ENCODE measurements at places on chromosomes 2 and 18.

- no peak for DNase-seq
These were observed 193.2 kb downstream of the LNPK start for GRCh38 chr2:175808858-175809257.

DNA sequence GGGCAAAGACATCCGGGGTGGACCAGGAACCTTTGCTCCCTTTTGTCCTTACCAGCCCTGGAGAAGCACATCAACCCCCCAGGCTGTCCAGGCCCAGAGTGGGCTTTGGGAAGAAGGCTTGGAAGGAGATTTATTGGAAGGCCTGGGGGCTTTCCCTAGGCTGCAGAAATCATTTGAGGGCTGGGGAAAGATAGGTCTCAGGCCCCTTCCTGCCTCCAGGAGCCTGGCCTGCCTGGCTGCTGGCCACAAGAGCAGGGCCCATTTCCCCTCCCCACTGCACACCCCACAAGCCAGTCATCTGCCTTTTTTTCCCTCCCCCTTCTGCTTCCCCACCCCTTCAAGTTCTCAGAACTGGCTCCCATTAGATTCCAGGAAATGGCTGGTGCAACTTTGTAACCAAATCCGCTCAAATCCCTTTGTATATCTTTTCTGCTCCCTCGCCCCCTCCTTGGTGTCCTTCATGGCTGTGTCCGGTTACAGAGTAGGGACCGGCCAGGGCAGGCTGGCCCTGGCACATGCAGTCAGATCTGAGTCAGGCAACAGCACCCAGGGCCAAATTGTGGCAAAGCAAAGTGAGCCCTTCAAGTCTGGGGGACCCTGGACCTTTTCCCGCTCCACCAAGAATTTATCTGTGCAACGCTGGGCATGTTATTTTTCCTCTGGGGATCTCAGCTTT is 20.8 kb upstream of the TNP1 start:
- DNase-seq: no peak

DNA sequence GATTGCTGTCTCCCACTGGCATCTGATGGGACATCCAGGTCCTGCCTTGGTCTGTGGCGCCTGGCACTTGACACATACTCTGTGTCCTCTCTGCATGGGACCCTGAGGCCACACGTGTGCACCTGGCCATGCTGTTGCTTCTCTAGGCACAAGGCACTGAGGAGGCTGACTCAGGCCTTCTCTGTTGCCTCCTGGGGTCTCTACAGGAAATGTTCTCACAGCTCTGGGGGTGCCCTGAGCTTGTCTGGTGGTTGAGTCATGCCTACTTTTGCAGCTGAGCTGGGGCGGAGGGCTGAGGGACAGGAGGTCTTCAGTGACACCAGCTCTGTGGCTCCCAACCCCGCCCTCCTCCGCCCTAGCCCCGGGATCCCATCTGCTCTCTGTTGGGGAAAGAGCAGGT is 207.0 kb upstream of the HS6ST1 start:
- DNase-seq: no peak

DNA sequence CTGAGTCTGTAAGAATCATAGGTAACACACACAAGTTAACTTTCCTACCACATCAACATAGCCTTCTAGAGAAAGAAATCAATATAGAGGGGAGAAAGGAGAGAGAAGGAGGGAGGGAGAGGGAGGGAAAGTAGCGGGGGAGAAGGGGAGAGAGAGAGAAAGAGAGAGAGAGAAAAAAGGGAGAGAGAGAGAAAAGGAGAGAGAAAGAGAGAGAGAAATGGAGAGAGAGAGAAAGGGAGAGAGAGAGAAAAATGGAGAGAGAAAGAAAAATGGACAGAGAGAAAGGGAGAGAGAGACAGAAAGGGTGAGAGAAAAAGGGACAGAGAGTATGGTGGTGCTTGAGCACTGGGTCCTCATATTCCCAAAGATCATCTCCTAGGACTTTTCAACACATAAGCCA is 591.7 kb downstream of the ZEB2 start:
- DNase-seq: no peak

DNA sequence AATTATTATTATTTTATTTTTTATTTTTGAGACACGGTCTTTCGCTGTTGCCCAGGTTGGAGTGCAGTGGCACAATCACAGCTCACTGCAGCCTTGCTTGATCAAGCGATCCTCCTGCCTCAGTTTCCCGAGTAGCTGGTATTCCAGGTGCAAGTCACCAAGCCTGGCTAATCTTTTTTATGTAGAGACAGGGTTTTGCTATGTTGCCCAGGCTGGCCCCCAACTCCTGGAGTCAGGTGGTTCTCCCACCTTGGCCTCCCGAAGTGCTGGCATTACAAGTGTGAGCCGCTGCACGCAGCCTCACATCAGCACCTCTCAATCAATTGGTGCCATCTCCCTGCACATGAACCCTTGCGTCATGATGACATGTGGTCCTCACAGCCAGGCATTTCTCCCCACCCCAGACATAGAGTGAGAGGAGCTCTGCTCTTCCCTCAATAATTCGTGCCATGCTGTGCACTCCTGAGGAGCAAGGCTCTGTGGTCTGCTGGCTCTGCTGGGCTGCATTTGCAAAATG is 5.9 kb downstream of the INPP5D start:
- DNase-seq: no peak

- DNase-seq: peak; percentile 1
These were observed 3.0 kb upstream of the DLX1 start for GRCh38 chr2:172082105-172082943.

- no peak for DNase-seq
These were observed 28.2 kb downstream of the MYCN start for GRCh38 chr2:15968280-15969178.

DNA sequence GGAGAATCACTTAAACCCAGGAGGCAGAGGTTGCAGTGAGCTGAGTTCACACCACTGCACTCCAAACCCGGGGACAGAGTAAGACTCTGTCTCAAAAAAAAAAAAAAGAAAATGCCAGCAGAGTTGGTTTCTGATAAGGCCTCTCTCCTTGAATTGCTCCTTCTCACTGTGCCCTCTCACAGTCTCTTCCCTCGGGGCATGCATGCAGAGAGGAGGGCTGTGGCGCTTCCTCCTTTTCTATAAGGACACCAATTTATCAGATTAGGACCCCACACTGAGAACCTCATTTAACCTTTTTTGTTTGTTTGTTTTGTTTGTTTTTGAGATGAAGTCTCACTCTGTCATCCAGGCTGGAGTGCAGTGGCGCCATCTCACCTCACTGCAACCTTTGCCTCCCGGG is 110.5 kb downstream of the ZFP36L2 start:
- no peak for DNase-seq

DNA sequence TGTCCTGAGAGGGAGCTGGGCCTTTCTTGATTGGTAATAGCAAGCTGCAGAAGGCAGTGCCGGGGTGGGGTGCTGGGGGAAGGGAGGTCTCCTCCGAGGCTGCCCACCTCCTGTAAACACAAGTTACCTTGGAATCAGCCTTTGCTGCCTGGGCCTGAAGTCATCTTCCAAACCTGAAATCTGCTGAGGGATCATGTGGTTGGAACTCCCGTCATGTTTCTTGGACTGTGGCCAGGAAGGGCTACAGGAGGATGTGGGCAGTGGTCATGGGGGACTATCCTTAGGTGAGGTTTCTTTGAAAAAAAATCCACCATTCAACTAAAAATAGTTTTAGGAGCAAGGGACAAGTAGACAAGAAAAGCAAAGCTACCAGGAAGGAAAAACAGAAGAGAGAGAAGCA is 74.2 kb downstream of the CDK15 start:
- no peak for DNase-seq

GRCh38 chr2:75632091-75632701 is 14.4 kb upstream of the MRPL19 start:
- no peak for DNase-seq

DNA sequence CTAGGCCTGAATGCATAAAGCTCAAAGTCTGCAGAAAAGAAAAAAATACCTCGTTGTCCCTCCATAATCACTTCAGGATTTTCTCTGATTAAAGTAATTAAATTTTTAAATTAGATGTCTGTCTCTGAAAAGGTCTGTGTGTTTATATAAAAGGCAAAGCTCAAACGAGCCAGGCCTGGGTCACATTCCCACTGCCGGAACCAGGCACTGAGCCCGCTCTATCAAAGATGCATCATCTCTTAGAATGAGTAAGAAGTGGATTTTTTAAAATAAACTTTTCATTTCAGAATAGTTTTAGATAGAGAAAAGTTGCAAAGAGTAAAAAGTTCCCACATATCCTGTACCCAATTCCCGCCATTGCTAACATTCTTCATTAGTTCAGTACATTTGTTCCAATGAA is 202.1 kb upstream of the KYNU start:
- no peak for DNase-seq

- DNase-seq: peak; percentile 59
These were observed 33.6 kb downstream of the PLCL1 start for GRCh38 chr2:197838036-197838435.

DNA sequence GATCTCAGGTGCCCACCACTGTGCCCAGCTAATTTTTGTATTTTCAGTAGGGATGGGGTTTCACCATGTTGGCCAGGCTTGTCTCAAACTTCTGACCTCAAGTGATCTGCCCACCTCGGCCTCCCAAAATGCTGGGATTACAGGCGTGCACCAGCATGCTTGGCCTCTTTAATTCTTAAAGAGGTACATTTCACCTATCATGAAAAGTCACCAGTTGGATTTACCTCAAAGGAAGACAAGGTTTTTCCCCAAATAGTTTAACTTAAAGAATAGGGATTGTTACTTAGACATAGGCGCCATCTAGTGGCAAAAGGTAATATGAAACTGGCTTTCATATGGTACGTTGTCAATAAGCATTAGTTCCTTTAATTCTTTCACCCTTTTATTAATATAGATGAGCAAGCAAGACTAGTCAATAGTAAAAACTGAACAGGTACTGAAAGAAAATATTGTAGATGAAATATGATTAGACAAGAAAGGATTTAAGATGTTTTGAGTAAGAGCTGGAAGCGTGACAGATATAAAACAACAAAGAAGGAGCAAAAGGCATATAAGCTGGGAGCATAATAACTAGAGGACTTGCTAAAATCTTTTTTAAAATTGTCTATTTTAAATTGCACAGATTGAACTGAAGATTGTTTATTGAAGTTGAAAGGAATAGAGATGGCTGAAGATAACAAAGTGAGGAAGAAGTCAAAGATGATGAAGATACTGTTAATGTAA is 35.0 kb upstream of the PSMD14 start:
- peak; percentile 71 for DNase-seq

GRCh38 chr18:40473221-40474029 is 1481.6 kb upstream of the PIK3C3 start:
- no peak for DNase-seq

GRCh38 chr2:62801814-62802523 is 96.5 kb downstream of the EHBP1 start:
- DNase-seq: peak; percentile 9

- DNase-seq: no peak
These were observed 89.6 kb downstream of the ACAA2 start for GRCh38 chr18:49723648-49724180.

DNA sequence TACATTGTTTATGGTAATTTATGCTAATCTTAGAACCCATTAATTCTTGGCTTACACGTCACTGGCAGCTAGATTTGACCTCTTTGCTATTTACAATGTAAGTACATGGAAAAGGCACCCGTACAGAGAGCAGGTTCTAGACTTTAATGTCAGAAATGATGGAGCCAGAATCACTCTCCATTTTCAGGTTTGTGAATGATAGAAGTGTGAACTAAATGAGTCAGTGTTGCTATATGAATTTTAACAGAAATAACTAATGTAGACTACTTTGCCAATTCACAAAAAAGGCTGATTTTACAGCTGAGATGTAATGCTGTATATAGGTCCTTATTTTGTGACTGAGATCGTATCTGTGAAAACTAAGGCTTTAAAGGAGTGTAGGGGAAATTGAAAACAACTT is 214.6 kb downstream of the LDLRAD4 start:
- DNase-seq: no peak

- DNase-seq: no peak
These were observed 66.4 kb downstream of the MYO1B start for GRCh38 chr2:191311627-191312026.

GRCh38 chr18:78376046-78376445 is 603.6 kb upstream of the SALL3 start:
- DNase-seq: no peak

DNA sequence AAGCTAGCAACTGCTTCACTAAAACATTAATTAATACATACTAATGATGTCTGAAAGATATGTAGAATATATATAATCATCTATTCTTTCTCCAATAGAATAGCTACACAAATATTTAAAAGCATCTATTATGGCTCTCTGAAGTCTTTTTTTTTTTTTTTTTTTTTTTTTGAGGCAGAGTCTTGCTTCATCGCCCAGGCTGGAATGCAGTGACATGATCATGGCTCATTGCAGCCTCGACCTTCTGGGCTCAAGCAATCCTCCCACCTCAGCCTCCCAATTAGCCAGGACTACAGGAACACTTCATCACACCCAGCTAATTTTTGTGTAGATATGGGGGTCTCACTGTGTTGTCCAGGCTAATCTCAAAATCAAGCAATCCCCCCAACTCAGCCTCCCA is 120.4 kb upstream of the KYNU start:
- DNase-seq: no peak

- DNase-seq: no peak
These were observed 788.4 kb downstream of the TSN start for GRCh38 chr2:122543815-122544214.

DNA sequence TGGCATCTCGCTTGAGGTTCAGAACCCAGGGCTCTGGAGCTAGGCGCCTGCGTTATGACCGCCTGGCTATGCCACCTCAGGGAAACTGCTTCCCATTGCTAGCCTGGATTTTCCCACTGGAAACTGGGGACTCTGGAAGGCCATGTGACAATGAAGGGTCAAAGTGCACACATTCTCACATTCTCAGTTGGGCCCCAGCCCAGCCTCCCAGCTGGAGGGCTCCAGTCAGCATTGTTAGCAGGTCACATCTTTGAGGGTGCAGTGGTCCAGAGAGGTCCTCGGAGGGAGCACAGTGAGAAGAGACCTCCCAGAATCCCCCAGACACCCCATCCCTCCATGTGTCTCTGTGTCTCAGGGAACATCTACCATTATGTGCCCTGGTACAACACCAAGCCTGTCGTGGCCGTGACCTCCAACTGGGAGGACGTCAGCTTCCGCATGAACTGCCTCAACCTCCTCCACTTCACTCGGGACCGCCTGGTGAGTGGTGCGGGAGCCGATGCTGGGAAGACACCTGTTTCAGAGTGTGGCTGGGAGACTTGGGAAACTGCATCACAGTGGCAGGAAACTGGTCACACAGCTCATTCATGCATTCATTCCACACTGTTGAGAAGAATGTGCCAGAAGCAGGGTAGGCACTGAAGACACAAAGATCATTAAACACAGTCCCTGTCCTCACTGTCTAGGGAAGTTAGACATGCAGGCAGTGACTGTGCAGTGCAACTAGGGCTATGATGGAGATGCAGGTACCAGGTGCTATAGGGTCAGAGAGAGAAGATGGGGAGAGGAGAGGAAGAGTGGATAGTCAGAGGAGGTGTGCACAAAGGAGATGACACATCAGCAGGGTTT is 41.6 kb downstream of the FER1L5 start:
- DNase-seq: no peak

DNA sequence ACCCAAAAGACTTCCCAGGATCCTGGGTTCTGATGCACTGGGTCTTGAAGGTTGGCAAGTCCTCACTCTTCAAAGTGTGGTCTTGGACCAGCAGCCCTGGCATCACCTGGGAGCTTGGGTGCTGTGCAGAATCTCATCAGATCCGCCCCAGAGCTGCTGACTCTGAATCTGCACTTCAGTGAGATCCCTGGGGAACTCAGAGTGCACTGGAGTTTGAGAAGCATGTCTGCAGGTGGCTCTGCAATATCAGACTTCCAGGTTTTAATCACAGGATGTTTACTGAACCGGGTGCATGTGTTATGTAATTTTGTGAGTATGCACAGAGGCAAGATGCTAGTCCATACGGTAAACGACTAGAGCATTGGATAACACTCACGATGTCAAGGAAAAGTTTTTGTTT is 58.0 kb upstream of the BOD1L2 start:
- DNase-seq: no peak

GRCh38 chr2:1738163-1738562 is 6.2 kb downstream of the PXDN start:
- DNase-seq: no peak
